ENCODE measurements at places on chromosomes 12 and 14.

DNA sequence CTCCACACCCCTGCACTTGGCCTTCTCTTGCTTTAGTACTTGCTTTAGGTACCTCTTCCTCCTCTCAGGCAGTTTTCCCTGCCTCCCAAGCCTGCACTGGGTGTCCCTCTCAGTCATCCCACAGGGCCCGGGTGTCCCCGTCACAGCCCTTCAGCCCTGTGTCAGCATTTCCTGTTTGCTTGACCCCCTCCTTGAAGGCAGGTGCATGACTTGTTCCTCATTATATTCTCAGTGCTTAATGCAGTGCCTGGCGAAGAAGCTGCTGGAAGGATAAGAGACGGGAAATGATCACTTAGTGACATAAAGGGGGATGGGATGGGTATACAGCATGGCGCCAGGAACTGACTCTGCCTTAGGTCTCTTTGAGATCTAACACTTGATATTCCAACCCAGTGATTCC is 61.5 kb downstream of the IQSEC3 start:
- no peak for DNase-seq

- DNase-seq, result no peak
Measured at GRCh38 chr14:95455246-95455645, 61.2 kb downstream of the SYNE3 start.

DNA sequence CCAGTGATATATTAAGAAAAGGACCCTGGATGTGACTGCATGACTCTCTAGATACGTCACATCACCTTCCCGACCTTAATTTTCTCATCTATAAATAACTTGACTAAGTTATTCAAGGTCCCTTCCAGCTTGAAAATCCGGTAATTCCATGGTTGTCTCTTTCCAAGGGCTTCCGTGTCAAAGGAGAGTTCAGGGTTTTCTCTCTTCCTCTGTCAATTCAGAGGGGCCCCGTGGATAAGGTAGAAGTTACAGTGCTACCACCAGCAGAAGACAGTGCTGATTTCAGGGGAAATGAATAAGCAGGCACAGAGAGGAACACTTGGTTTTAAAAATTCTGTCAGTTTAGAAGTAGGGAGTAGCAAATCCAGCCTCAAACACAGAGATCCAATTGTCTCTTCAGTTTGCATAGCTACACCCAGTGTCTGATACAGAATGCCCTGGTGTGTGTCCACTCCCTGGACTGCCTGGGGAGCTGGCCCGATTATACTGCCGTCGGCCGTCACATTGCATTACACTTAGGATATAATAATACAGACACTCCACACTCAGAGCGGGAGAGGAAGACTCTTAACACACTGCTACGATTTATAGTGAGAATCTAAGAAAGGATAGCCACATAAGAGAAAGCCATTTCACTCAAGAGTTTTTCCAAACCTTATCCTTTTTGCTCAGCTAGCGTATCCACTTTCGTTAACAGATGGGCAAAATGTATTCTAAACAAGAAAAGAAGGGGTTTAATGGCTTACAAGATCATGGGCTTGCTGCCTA is 54.7 kb upstream of the GTF2A1 start:
- DNase-seq, result no peak

DNA sequence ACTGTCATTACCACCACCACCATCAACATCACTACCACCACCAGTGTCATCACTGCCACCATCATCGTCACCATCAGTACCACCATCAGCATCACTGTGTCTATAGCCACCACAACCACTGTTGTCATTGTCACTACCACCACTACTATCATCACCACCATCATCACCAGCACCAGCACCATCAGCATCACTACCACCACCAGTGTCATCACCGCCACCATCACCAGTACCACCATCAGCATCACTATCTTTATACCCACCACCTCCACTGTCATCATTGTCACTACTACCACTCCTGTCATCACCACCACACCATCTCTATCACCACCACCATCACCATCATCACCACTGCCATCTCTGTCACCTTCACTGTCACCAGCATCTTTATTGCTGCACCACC is 60.6 kb downstream of the BEGAIN start:
- DNase-seq, result no peak

DNA sequence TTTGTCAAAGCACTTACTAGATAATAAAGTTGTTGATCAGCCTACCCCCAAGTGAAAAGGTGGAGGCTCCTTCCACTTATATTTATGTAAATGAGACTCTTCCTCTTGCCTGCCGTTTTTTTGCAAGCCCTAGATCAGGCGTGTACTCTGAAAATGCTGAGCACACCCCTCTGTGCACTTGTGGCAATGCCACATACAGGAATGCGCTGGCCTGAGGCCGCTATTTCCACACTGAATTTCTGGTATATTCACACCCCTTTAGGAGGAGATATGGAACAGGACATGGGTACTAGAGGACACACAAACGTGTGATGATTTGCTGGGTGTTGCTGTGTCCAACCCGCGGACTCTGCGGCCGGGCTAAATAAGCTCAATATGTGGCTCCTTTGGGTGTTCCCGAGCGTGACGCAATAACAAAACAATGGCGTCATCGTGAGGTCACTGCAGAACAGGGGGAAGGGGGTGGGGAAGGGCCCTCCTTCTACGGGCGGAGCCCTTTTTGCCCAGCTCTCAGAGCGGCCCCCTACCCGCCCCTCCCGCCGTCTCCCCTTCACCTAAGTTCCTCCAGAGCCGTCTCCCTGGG is 554 bp upstream of the TSPAN31 start:
- no peak for DNase-seq

DNA sequence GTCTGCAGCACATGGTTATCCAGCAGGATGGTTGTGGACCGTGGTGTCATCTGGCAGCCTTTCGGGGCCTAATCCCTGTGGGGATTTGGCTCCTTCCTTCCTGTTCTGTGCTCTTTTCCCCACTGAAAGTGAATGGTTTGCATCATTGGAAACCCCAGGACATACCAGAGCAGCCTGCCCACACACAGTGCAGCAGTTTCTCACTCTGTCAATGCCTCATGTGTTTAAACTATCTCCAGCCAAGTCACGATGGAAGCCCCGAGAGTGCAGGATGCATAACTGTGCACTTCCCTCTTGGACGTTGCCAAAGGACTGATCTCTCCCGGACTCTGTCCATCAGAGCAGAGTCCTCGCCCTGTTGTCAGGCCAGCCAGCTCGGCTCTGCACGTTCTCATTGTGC is 29.0 kb upstream of the AMN start:
- DNase-seq, result no peak

GRCh38 chr12:88361493-88361892 is 218.8 kb downstream of the KITLG start:
- no peak for DNase-seq

- no peak for DNase-seq
Measured at GRCh38 chr12:27814411-27814810, 34.4 kb upstream of the MANSC4 start.

GRCh38 chr12:64796205-64796845 is 28.1 kb upstream of the TBC1D30 start:
- no peak for DNase-seq

DNA sequence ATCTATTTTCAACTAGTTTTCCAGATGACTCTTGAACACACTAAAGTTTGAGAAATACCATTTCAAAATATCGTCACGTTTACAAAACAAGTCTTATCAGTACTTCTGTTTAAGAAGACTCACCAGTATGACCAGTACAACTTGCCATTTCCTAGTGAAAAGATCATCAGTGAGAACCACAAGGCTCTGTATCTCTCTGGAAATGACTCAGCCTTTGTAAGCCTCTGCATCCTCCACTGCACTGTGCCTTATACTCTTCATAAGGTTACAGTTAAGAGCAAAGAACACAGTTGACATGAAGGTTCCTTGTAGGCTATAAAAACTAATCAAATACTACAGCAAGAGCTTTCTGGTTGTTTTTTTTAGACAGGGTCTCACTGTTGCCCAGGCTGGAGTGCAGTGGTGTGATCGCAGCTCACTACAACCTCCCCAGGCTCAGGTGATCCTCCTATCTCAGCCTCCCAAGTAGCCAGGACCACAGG is 5.7 kb upstream of the VTI1B start:
- DNase-seq, result no peak

DNA sequence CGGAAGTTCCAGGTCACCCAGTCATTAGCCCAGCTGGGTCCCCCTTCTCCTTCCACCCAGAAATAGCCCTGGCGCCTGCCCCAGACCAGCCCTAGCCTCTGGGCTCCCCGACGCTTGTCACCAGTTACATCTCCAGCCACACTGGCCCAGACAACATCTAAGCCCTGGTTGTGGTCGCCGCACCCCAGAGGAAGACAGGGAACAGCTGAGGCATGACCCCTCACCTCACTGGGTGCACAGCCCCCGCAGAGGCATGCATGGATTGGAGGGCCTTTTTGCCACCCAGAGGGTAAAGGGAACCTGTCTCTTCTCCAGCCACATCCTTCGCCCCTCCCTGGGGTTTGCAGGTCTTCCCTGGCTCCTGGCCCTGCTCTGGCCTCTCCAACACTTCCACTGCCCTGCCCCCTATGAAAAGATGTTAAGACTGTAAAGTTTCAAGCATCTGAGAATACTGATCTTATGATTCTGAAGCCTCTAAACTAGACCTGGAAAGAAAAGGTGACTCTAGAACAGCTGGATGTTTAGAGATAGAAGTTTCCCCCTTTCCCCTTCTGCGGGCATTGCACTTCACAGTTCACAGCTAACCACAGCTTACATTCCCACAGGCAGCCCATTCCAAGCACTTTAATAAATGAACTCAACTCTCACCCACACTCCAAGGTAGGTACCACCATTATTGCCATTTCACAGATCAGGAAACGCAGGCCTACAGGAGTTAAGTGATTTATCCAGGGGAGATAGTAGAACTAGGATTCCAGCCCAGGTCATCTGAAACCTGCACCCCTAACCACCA is 14.7 kb downstream of the TMEM119 start:
- DNase-seq, result no peak

GRCh38 chr12:120010661-120011230 is 21.7 kb downstream of the BICDL1 start:
- no peak for DNase-seq

GRCh38 chr14:80982711-80983110 is 27.3 kb downstream of the TSHR start:
- no peak for DNase-seq

- no peak for DNase-seq
Measured at GRCh38 chr12:31118347-31119191, 44.9 kb downstream of the DDX11 start.

DNA sequence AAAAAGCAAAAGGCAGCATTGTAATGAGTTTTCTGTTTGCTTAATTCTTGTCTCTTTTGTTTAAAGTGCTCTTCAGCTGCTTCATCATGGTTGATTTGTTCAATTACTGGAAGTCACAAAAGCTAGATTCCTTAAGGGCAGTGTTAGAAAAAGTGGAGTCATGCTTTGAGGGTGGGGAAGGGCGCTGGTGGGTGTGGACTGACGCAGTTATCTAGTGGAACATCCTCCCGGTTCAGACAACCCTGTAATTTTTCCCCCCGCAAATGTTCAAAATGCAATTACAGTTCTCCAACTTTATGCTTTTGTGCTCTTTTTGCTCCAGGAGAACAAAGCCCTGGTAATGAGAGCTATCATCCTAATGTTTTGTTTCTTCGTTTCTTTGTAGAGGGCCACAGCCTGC is 2.1 kb downstream of the AKAP6 start:
- DNase-seq, result no peak

DNA sequence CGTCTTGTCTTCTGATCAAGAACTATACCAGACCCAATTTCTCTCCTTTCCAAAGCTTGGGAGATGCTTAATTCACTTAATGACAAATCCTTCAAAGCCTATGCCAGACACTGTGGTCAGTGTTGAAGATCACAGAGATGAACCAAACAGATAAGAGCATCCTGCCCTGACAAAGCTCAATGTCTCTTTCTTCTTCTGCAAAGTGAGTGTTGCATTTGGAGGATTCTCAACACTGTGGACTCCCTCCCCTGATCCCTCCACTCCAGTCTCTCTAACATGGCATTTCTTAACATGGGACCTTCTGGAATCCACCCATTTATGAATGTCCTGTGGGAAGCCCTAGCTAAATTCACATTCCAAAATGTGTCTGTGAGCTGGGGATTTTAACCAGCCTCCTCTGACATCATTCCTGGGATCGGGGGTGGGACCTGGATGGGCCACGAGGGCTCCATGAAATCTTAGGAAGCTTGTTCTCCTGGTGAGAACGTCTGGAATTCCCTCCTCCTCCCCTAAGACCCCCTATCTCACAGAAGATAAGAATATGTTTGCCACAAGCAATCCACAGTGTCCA is 20.3 kb downstream of the SYNE3 start:
- no peak for DNase-seq

- no peak for DNase-seq
Measured at GRCh38 chr12:109167781-109168180, 51.4 kb downstream of the ACACB start.

DNA sequence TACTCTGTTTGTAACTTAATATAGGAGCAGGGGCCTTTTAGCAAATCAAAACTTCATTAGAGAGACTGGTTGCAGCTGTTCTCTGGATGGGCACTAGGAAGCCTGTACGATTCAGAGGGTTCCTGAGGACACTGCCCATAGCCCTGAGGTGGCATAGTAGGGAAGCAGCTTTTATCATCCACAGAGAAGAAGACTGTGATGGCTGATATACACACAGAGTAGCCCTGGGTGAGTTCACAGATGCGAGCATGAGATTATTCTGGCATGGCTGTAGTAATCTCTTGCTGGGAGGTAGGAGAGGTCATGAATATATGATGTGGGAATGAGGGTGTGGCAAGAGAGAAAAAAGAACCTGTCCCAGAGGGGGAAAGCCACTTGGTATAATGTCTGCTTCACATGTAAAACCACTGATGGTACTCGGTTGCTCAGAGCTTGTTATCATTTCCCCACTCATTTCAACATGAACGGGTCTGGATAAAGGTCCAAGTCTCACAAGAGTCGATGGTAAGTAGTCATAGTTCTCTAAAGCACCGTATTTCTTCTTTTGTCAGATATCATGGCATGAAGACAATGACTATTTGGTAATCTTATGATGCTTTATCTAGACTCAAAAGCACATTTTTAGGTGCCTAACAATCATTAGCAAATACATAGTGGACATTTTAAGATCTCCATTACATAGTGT is 52.0 kb downstream of the PEBP1 start:
- no peak for DNase-seq

GRCh38 chr12:39643052-39643451 is 23.4 kb upstream of the ABCD2 start:
- no peak for DNase-seq

All from DMS 273 treated with DMSO at 0.1 percent for 48 hours (cell line).